ENCODE measurements at places on chromosomes 13 and 19.

- no peak for DNase-seq
Measured at GRCh38 chr19:5182751-5183150, 157.9 kb downstream of the PTPRS start.

- no peak for DNase-seq
Measured at GRCh38 chr13:85080691-85081090, 718.5 kb downstream of the SLITRK6 start.

GRCh38 chr19:16985403-16985802 lies 41.2 kb downstream of the CPAMD8 start:
- DNase-seq, result no peak

GRCh38 chr13:95406176-95406575 lies 104.9 kb upstream of the ABCC4 start:
- DNase-seq, result no peak

GRCh38 chr13:114106526-114106925 lies 25.9 kb downstream of the RASA3 start:
- DNase-seq, result no peak

GRCh38 chr19:43524922-43525835 lies 1.8 kb downstream of the ETHE1 start:
- peak; percentile 89 for DNase-seq

DNA sequence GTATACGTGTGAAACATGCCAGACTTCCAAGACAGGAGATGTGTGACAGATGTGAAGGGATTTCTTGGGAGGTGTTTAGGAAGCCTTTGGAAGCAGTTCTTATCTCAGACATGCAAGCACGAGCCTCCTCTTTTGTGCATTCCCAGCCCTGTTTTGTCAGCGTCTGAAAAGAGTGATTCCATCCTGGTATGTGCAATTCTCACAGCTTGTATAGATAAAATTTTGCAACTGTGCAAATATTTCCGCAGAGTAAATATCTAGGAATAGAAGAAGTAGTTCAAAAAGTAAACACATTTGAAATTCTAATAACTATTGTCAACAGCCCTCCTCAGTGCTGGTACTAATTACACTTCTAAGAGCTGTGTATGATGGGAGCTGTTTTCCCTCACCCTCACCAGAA lies 72.3 kb upstream of the C1QTNF9B start:
- DNase-seq, result no peak

DNA sequence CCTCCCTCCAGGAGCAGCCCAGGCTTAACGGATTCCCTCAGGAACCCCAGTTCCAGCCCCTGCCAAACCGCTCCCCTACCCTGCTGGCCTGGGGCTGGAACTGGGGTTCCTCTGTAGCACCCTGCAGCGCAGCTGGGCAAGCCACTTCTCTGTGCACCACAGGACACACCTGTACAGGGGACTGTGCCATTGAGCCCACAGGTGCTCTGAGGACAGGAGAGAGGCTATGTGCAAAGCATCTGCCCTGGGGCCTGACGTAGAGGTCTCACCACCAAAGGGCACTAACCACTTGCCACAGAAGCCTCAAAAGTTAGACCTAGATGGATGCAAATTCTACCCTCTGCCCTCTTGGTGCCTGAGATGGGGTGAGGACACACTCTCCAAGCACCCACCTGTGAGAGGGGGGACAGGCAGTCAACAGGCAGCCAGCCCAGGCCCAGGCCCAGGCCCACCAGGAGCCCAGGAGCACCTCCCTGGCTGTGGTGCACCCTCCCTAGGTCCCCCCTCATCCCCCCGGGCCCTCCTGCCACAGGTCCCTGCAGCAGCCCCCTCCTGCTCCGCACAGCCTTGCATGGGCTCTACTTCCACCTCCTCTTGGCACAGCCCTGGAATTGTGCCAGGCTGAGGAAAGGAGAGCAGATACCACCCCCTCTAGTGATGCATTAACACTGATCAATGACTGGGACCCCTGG lies 27.6 kb upstream of the SLC35E1 start:
- no peak for DNase-seq

- DNase-seq, result no peak
Measured at GRCh38 chr19:38223119-38223523, 901 bp downstream of the DPF1 start.

GRCh38 chr19:50537769-50538230 lies 24.1 kb upstream of the ASPDH start:
- peak; percentile 82 for DNase-seq

DNA sequence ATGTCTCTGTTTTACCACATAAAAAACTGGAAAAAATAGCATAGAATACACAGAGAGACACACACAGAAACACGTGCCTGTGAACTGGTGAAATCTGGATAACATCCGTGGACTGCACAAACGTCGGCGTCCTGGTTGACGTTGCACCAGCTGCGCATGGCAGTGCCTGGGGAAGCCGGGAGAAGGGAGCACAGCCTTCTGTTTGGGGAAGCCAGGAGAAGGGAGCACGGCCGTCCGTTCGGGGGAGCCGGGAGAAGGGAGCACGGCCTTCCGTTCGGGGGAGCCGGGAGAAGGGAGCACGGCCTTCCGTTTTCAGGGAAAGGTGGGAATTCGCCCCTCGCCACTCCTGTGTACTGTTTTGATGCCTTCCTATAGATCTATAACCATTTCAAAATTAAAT lies 63.8 kb upstream of the C13orf46 start:
- DNase-seq, result no peak

DNA sequence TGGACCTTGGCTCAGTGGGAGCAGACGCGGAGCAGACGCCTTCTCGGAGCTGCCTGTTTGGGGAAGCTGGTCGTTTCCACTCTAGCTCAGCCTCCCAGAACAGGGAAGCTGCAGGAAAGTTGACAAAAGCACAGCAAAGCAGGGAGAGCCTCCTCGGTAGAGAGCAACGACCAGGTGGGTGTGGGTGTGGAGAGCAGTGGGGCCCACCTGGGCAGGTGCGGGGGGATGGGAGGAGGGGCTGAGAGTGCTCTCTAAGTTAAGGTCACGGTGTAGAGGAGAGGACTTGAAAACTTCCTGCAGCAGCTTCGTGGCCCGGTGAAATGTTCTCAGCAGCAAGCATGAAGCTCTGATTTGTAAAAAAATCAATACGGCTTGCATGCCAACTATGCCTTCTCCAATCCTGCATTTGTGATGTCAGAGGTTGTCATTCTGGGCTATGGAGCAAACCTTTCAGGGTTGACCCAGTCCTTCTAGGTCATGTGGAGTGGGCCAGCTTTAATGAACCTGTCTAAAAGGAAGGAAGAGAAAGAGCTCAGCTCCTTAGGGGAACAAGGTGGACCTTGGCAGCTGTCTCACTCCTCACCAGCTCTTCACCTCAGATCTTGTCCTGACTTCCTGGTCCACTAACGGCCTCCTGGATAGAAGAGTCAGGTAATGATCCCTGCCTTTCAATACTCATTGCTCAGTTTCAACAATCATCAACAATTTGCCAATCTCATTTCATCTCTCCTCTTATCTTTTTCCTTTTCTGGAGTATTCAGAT lies 85.8 kb upstream of the UBL3 start:
- DNase-seq, result peak; percentile 37

DNA sequence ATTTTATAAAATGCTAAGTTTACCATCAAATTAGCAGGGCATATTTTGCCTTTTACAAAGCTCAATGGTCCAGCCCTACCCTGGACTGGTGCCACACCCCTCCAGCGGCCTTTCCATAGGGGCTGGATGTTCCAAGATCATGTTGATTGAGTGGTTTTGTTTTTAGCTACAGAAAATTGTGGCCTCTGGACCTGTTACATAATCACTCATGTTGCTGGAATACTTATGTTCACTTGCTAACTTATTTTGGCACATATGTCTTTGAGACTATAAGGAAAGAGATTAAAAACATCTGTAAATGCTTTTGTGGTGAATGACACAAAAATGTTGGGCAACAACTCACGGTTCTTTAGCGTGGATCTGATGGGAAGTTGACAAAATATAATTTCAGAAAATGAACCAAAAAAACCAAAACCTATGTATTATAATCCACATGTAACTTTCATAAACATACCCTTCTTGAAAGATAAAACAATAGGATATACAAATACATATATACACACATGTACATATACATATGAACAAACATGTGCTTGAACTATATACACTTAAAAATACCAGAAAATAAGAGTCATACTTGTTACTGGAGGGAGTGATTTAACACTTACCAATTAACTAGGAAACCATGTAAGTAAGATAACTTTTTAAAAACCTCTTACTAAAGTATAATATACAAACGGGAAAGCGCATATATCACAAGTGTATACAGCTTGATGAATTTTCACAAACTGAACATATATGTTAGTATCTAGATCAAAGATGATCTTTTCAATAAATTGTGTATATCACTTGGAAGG lies 46.6 kb upstream of the SLC15A1 start:
- DNase-seq, result no peak

GRCh38 chr19:5107432-5108122 lies 138.7 kb downstream of the KDM4B start:
- no peak for DNase-seq

DNA sequence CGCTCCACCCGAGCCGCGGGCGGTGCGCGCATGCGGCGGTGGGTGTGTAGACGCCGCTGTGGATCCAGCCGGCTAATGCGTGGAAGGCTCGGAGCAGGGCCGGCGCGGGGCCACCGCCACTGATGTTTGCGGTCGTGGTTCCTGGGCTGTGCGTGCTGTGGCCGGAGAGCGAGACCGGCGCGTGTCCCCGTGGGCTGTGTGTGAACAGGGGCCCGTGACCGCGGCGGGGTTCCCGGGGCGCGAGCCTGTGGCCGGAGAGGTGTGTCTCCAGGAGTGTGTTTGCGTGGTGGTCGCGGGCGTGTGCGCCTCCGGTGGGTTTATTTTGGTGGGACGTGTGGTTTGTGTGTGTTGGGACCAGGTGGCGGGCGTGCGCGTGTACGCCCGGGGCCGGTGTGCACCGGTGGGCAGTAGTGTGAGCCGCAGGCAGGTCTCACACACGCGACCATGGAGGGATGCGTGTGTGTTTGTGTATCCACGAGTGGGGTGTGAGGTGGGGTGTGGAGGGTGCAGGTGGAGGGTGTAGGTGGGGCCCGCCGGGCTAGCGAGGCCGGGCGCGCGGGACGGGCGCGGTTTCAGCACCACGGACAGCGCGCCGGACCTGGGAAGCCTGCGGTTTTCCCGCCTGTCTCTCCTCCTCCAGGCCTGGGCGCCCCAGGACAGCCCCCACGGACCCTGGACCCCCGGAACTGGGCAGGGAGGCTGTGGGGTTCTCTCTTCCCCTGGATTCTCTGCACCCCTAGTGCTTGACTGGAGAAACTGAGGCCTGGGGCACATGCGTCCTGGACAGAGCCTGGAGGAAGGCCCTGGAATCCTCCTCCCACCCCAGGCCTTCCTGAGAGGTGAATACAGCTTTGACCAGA lies 1.6 kb downstream of the HCN2 start:
- no peak for DNase-seq

- peak; percentile 18 for DNase-seq
Measured at GRCh38 chr13:75544681-75545330, 4.8 kb upstream of the UCHL3 start.

DNA sequence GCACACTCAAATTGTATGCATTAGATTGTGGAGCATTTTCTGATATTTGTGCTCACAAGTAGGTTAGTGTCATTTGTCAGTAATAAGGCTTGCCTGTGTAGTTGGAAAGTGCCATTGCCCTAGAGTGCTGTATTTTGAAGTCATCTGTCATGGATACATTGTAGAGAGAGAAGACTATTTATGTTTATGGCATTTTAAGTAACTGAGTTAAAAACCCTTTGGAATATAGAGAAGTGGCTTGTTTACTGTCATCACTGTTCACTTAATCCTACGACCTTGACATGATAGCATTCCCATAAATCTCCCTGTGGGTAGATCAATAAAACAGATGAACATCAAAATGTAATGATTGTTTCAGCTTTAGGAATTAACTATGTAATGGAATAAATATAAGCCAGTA lies 110.6 kb downstream of the MAB21L1 start:
- no peak for DNase-seq

- no peak for DNase-seq
Measured at GRCh38 chr13:25729201-25729600, 322.6 kb downstream of the SHISA2 start.

DNA sequence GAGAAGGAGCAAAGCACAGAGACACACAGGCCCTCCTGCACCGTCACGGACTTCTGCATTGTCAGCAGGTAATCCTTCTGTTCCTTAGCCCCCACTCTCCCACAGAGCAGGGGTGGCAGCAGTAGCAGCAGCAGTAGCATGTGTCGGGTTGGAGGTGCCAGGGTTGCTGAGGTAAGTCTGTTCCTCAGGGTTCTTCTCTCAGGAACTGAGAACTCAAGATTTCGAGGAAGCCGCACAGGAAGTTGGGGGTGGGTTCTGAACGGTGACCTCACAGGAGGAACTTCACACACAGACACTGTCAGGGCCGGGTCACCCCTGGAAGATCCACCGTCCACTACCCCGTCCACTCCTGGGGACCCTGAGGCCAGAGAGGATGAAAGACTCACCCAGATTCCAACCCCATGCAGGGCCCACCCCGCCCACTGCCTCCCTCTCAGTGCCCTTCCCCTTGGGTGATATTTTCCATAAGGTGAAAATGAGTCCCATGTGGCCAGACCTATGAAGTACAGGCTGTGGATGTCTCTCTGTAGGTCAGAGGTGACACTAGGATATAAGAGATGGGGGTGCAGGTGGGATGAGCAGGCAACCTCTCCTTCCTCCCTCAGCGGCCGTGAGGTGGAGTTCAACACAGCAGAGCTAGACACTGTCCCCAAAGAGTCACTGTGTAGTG lies at the start of gene SIGLEC12:
TSS of gene SIGLEC12 (minus strand) at position 207 of the 670 bp plus-strand sequence. CDS start at position 140, 67 bp downstream.
- DNase-seq, result peak; percentile 69

GRCh38 chr19:3057275-3057714 lies 5.0 kb downstream of the TLE5 start:
- no peak for DNase-seq

DNA sequence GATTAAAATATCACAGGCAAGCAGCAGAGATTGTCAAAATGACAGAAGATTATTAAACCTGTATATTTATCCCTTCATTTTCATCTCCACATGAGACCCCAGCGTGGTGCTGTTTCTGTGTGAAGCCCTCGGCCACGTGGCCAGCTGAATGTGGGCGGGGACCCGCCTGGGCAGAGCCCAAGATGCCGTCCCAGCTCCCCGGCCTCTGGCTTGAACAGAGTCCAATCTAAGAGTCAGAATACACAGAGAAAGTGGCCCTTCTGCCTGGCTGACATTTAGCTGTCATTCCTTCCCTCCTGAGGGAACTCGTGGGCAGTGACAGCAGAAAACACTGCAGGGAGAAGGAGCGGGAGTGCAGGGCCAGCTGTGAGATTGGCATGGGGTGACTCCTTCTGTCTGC lies 34.9 kb upstream of the UQCRFS1 start:
- DNase-seq, result no peak

DNA sequence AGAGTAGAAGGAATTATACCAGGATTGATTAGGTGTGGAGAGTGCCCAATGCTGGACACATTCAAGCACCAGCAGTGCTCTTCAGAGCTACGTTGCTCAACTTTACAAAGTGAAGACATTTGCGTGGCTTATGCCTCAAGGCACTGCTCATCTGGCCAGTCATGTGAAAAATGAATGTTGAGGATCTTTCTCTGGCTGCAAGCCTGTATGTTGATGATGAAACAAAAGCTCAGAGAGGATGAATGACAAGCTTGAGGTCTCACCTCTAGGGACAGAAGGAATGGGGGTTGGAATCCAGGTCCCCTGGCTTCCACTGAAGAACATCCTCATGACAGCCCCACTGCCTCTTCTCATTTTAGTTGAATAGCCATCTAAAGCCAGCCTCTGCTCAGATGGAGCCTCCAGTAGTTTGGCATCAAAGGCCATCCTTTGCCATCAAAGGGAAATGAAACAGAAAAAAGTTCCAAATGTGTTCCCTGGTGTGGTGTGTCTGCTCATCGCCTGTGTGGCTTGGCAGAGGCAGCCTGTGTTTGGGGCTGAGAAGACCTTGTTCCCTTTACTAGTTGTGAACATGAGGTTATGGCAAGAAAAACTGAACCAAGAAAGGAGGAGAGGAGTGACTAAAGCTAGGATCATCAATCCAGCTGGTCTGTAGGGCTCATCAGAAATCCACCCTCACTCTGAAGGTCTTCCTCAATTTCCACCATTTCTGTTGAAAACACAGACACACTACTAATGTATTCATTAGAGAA lies 114.0 kb upstream of the KL start:
- DNase-seq, result no peak
